Stimulated activated CD8-positive, alpha-beta memory T cell treated with anti-CD3 and anti-CD28 coated beads, Interleukin-4, amount 100 ng/mL, for 48 hours (primary cell): ENCODE measurements at places on chromosomes 2 and 18.

GRCh38 chr2:214747992-214748391 lies 61.5 kb downstream of the BARD1 start:
- DNase-seq: no peak

GRCh38 chr2:205361970-205362369 lies 320.3 kb upstream of the NRP2 start:
- DNase-seq: no peak

- DNase-seq: no peak
These were observed 60.7 kb downstream of the ACVR1 start for GRCh38 chr2:157815421-157815820.

- DNase-seq: peak; percentile 27
These were observed 47.4 kb upstream of the SIX3 start for GRCh38 chr2:44894058-44894457.

DNA sequence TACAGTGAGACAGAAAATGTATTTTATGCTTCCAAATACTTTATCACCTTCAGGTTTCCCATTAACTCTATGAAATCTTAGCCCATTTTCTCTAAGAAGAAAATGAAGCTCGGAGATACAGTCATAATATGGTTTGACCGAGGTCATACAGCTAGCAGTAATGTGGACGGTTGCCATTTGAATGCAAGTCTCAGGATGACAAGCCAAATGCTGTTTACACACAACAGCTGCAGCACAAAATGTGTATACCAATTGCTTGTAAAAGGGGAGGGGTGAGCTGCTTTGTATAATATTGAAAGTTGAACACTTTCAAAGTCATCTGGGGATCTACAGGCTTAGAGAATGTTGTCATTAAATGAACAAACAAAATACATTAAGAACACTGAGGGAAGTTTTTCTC lies 93.8 kb upstream of the FSIP2 start:
- no peak for DNase-seq

GRCh38 chr2:219959471-219959870 lies 332.0 kb downstream of the SLC4A3 start:
- no peak for DNase-seq

DNA sequence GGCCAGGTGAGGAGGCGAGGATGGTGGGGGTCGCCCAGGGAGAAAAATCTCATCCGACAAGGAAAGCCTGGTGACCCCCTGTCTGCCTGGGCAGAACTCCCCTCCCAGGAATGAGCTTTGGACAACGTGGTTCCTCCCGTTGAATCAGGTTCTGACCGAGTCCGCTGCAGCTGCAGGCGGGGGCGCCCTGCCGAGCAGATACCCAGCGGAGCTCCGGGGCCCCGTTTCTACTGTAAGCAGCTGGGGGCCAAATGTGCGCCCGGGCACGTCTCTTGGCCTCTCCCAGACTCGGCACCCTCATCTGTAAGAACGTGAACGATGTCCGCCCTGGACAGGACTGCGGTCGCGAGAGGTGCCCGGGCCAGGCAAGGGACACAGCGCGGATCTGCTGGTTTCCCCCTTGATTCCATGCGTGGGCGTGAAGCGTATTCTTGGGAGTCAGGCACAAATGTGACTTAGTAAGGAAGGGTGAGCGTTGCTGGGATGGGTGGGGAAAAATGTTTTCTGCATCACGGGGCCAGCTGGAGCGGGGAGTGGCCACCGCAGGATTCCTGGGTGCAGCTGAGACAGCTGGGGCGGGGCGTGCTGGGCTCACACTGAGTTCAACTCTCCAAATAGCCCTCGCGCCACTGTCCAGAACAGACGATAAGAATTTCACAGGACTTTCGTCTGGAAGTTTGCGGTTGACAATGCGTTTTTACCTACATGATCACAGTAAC lies 20.2 kb upstream of the TUBB6 start:
- DNase-seq: no peak

- DNase-seq: no peak
These were observed 698 bp upstream of the TMEM237 start for GRCh38 chr2:201644001-201644400.

DNA sequence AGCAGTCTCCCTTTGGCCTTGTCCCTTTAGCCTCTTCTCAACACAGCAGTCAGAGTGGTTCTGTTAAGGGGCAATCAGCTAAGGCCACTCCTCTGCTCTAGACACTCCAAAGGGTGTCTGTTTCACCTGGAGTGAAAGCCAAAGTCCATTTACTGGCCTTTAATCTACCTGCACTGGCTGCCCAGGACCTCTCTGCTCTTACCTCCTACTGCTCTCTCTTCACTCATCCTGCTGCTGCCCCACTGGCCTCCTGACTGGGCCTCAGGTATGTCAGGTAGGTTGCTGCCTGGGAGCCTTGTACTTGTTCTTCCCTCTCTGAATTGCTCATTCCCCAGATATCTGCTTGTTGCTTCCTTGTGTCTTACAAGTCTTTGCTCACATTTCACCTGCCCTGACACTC lies 68.2 kb downstream of the PIKFYVE start:
- no peak for DNase-seq

DNA sequence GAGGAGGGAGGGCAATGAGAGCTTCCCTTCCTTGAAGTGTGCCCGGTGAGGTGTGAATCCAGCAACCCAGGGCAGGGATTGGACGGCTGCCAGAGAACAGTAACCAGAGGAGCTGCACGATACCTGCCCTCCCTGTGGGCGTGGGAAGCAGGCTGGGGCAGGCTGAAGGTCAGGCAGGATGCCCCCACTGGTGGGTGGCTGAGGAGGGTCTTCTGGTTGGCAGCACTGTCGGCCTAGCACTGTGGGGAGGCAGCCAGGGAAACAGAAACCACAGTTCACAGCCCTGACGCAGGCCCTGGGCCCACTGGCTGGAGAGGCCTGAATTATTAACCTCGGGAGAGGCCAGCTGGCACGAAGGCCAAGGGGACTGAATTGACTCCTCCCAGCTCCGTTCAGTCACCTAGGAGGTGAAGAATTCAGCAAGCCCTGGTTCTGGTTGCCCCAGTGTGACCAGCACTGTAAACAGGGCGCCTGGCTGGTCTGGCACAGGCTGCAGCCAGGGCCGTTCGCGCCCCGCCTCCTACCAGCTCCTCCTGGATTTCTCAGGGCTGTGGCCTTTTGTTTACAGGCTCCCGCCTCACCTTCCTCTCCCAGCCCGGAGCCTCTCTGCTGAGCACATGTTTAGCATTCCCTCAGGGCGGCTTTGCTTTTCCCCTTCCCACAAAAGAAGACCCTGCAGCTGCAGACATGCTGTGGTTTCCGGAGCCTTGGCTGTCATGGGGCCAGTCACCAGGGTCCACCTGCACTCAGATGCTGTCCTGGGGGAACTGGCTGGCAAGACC lies 97.8 kb downstream of the B3GNT2 start:
- no peak for DNase-seq

GRCh38 chr2:97669448-97669847 lies at the start of gene C2orf92:
Gene C2orf92, plus strand, starts transcription at chr2:97669713. Its CDS starts 76 bp downstream, at chr2:97669789.
- DNase-seq: no peak

DNA sequence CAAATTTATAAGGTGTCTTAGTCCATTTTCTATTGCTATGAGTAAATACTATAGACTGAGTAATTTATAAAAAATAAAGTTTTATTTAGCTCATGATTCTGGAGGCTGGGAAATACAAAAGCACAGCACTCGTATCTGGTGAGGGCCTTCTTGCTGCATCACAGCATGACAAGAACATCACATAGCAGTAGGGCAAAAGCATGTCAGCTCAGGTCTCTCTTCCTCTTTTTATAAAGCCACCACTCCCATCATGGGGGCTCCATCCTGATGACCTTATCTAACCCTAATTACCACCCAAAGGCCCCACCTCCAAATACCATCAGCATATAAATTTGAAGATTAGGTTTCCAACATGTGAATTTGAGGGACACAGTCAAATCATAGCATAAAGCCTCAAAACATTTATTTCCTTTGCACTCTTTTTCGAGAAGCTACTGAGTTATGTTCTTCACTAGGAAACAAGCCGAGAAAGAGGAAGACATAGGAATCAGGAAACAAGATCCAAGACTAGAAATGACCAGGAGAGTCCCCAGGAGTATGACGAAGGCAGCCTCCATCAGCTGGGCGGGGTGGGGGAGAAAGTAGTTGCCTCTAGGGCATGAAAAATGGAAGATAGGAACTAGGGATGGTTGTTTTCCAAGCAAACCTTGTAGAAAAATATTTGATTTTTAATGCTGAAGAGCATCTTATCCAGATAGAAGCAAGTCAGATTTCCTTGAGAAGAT lies 24.1 kb upstream of the NABP1 start:
- DNase-seq: no peak

DNA sequence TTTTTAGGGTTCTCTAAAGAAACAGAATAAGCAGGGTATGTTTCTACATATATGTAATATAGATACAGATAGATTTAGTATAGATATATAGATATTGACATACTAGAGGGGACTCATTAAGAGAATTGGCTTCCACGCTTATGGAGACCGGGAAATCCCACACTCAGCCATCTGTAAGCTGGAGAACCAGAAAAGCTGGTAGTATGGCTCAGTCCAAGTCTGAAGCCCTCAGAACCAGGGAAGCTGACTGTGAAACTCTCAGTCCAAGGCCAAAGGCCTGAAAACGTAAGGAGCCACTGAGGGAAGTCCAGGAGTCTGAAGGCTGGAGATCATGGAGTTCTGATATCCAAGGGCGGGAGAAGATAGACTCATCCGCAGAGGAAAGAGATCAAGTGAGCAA lies 441.3 kb upstream of the CDH20 start:
- DNase-seq: no peak

DNA sequence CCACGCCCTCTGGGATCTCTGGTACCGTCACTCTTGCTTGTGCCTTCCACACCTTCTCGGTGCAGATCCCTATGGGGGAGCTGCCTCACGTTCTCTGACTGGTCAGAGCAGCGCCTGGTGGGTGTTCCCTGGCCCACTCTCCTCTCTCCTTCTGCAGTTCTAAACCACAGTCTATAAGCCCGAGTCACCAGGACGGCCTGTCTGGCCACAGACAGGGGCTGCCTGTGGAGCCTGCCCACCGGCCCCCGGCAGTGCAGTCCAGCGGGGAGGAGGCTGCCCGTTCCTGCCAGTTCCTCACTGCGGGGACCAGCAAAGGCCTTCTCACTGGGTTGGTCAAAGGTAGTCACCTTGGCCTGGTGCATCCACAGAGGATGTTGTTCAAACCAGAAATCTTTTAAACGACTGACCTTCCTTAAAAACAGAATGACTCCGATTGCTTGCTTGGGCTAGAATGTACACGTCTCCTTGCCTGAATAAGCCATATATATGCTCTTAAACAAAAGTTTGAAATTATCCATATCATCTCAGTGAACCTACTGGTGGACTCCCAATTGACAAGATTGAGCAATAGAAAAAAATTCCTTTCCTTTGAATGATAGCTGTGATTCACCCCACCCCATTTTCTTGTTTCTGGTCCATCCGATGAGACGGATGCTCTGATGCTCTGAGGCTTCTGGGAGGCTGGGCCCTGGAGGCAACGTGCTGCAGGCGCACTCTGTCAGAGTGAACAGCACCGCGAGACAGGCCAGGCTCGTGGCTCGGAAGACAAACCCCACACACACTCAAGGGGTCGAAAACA lies 61.2 kb downstream of the RALBP1 start:
- DNase-seq: no peak

DNA sequence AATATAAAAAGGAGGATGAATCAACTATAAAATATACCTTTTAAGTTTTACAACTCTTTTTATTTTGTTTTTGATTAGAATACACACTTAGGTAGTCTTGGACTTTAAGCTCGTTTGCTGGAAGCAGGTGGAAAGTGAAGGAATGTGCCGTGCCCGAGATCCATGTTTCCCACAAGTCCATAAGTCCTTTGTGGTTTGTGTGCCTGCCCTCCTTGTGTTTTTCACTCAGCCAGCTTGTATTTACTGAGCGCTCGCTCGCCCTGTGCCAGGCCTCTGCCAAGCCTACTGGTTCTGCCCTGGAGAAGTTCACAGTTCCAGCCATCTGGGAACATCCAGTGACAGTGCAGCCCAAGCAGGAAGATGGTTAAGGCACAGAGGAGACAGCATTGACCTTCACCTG lies 142.6 kb downstream of the MGAT5 start:
- no peak for DNase-seq

- peak; percentile 36 for DNase-seq
These were observed 24.9 kb downstream of the HTR2B start for GRCh38 chr2:231099918-231100317.

GRCh38 chr2:96259497-96259921 lies 6.3 kb downstream of the TMEM127 start:
- DNase-seq: no peak

DNA sequence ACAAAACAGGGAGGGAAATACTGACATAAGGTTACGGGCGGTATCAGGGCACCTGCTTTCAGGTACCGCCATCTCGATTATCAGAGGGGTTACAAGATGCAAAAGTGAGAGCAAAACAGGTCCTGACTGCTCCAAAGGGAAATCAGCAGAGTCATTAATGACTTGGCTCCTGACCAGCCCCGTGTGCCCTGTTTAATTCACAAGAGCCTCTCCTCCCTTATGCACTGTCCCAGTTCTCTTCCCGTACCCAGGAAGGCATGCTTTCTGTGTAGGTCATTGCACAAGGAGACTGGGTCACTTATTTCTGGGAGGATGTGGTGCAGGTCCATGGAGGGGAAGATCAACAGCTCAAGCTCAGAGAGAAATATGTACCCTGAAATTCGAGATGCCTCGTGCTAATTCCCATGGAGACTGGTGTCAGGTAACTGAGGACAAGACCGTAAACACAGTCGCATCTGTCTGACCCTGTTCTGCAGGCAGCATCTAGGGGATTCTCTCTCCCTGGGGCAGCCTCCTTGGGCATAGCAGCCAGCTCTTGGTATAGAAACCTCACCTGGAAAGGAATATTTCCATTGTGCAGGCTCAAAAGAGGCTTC lies 79.9 kb downstream of the HNRNPLL start:
- DNase-seq: no peak

DNA sequence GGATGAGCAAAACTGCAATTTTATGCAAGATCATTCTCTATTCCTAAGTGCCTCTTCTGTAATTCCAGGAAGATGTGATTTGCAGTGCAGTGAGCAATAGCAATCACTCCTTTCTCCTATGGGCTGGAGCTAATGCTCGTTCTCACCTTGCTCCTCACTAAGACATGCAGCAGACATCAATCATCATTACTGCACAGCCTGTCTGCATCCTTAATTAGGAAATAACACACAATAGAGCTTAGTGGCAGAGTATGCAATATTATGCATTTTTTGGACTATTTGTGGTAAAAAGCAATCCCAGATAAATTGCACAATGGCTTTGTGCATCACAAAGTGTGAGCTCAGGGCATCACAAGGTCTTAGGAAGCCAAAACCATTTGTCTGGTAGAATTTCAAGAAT lies 32.6 kb upstream of the RAPH1 start:
- no peak for DNase-seq

GRCh38 chr2:204261846-204262245 lies 283.4 kb upstream of the PARD3B start:
- no peak for DNase-seq

- no peak for DNase-seq
These were observed 550 bp upstream of the MALL start for GRCh38 chr2:110116033-110116710.

GRCh38 chr2:29394311-29394980 lies 279.2 kb downstream of the CLIP4 start:
- DNase-seq: no peak
